H7 (cell line): ENCODE measurements at places on chromosomes 11 and 22. TPM values are rescaled to one million over a fixed set of nuclear protein-coding genes. Genes with fewer than 3 reads are reported as not detected.

CARD10 gene
- 16.5 and 18.4 TPM in 2 replicates for total RNA-seq

OPCML gene
- 0.21 and 0.26 TPM in 2 replicates for total RNA-seq

CARD18 gene
- total RNA-seq = not detected in 2 replicates

GDPD4 gene
- total RNA-seq = not detected in 2 replicates

YPEL1 gene
- 2.2 and 6.4 TPM in 2 replicates for total RNA-seq

HORMAD2 gene
- total RNA-seq = not detected in 2 replicates

H19 gene
- 0.62 and 1.2 TPM in 2 replicates for total RNA-seq

CRYBB3 gene
- total RNA-seq = 0.10 TPM in 1 of 2 replicates, not detected in the other

IL18BP gene
- 3.1 and 4.5 TPM in 2 replicates for total RNA-seq

API5 gene
- total RNA-seq = 112 and 114 TPM in 2 replicates

TMEM80 gene
- total RNA-seq = 27.0 and 36.0 TPM in 2 replicates

MAP6 gene
- 0.31 and 0.44 TPM in 2 replicates for total RNA-seq

TEX12 gene
- total RNA-seq = 0.21 TPM in 1 of 2 replicates, not detected in the other

PKDREJ gene
- 0.07 TPM in 1 of 2 replicates, not detected in the other for total RNA-seq

FERMT3 gene
- total RNA-seq = 0.15 and 0.80 TPM in 2 replicates

DGKZ gene
- total RNA-seq = 80.8 and 109 TPM in 2 replicates

OR51E2 gene
- not detected in 2 replicates for total RNA-seq

CSF2RB gene
- total RNA-seq = not detected in 2 replicates

ARVCF gene
- 35.8 and 40.8 TPM in 2 replicates for total RNA-seq

TXN2 gene
- 22.4 and 29.8 TPM in 2 replicates for total RNA-seq

BIK gene
- 2.1 and 3.2 TPM in 2 replicates for total RNA-seq

FOLH1 gene
- total RNA-seq = not detected in 2 replicates

FOXRED2 gene
- total RNA-seq = 12.5 and 18.3 TPM in 2 replicates

MMP27 gene
- not detected in 2 replicates for total RNA-seq

TTC28 gene
- total RNA-seq = 8.8 and 14.8 TPM in 2 replicates

FAM227A gene
- total RNA-seq = 1.2 and 3.8 TPM in 2 replicates

DGCR6 gene
- total RNA-seq = 11.6 and 13.1 TPM in 2 replicates

RIC3 gene
- 5.9 and 10.1 TPM in 2 replicates for total RNA-seq

GAL3ST1 gene
- 8.4 and 11.9 TPM in 2 replicates for total RNA-seq

MPZL3 gene
- 0.42 and 0.63 TPM in 2 replicates for total RNA-seq

GLYAT gene
- not detected in 2 replicates for total RNA-seq

ARL2 gene
- total RNA-seq = 219 and 221 TPM in 2 replicates

CWF19L2 gene
- total RNA-seq = 9.8 and 19.6 TPM in 2 replicates

TTLL1 gene
- 6.5 and 8.9 TPM in 2 replicates for total RNA-seq

TTC17 gene
- 41.5 and 73.3 TPM in 2 replicates for total RNA-seq

TNNT3 gene
- total RNA-seq = not detected in 2 replicates

KRTAP5-2 gene
- total RNA-seq = not detected in 2 replicates

SHISAL1 gene
- 1.3 and 2.9 TPM in 2 replicates for total RNA-seq

SCGB1C1 gene
- total RNA-seq = not detected in 2 replicates

ZNF280B gene
- total RNA-seq = 2.9 and 3.7 TPM in 2 replicates

OSM gene
- not detected in 2 replicates for total RNA-seq

CRYBB2 gene
- 0.59 TPM in 1 of 2 replicates, not detected in the other for total RNA-seq

OR8D1 gene
- total RNA-seq = not detected in 2 replicates

KCNJ4 gene
- total RNA-seq = 3.4 and 5.9 TPM in 2 replicates

PLAAT2 gene
- not detected in 2 replicates for total RNA-seq

BAIAP2L2 gene
- 1.0 and 2.7 TPM in 2 replicates for total RNA-seq

C11orf91 gene
- total RNA-seq = not detected in 2 replicates

MB gene
- 0.35 and 0.70 TPM in 2 replicates for total RNA-seq

ANGPTL5 gene
- total RNA-seq = not detected in 2 replicates

ARHGAP8 gene
- 24.8 and 28.3 TPM in 2 replicates for total RNA-seq
